ENCODE measurements at places on chromosomes 12 and 14. TPM values are rescaled to one million over a fixed set of nuclear protein-coding genes. Genes with fewer than 3 reads are reported as not detected.
A peak's percentile ranks its signal among the peaks of the same experiment; 100 is the strongest.

APEX1 gene
- 207 TPM for polyA plus RNA-seq

GLI1 gene
- 3.2 TPM for polyA plus RNA-seq

GALNT16 gene
- not detected for polyA plus RNA-seq

PPFIBP1 gene
- polyA plus RNA-seq: 12.6 TPM

C12orf56 gene
- polyA plus RNA-seq: 0.13 TPM

WIF1 gene
- not detected for polyA plus RNA-seq

MAP3K9 gene
- polyA plus RNA-seq: 0.99 TPM

BAZ1A gene
- polyA plus RNA-seq: 12.6 TPM

SYNDIG1L gene
- not detected for polyA plus RNA-seq

NTN4 gene
- polyA plus RNA-seq: 3.7 TPM

STAC3 gene
- 0.85 TPM for polyA plus RNA-seq

PPP4R4 gene
- polyA plus RNA-seq: 1.9 TPM

CACNA1C gene
- polyA plus RNA-seq: not detected

NRIP2 gene
- polyA plus RNA-seq: not detected

RND1 gene
- 0.11 TPM for polyA plus RNA-seq

PPP1R12A gene
- polyA plus RNA-seq: 10.5 TPM

NGB gene
- polyA plus RNA-seq: not detected

DNA sequence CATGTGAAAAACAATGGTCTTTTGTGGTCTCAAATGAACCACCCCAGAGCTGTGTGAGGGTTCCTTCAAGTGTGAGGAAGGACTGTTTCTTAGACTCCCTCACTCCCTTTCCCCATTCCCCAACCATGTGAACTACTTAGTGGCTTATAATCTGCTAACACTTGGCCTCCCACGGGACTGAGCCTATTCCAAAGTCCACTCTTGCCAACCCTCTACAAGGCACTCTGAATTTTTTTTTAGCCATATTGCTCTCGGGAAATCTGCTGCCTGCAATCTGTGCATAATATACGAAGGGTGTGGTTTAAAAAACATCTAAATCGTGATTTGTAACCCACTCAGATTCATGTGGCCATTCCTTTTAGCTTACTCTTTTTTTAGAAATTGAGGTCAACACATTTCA lies 2.6 kb downstream of the SVOP start:
- no peak for DNase-seq

- DNase-seq: peak; percentile 85
These were observed 383 bp upstream of the GLI1 start for GRCh38 chr12:57459055-57459749.

- DNase-seq: no peak
These were observed 292.1 kb downstream of the CACNA1C start for GRCh38 chr12:2344885-2345284.

DNA sequence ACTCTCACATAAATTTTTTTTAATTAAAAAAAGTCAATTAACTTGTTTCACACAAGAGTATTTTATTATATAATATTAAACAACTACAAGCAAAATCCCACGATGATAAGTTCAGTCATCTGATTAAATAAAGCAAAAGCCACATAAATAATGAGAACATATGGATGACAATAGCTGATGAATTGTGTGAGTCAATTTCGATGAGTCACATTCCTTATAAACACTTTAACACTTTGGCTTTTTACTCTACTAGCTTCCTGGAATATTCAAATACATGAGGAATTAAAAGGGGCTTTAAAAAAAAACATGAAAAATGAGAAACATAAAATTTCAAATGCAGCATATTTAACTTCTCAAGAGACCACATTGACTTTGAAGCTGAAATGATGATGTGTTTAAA lies 95.3 kb downstream of the BCAT1 start:
- peak; percentile 80 for DNase-seq

DNA sequence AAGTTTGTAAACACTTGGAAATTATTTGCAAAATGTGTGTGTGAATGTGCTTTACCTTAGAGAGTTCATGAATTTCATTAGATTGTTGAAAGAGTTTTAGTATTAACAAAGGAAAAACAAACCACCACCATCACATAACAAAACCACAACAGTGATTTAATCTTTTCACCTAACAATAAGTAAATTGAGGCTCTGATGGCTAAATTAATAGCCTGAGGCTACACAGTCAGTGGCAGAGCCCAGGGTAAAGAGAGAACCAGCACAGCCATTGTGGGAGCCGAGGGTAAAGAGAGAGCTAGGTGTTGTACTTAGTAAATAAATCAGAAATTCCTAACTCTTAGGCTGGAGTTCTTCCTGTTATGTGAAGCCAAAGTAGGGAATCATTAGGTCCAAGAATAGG lies 51.2 kb upstream of the CAPRIN2 start:
- no peak for DNase-seq

- DNase-seq: no peak
These were observed 6.1 kb upstream of the KRAS start for GRCh38 chr12:25256826-25257225.

DNA sequence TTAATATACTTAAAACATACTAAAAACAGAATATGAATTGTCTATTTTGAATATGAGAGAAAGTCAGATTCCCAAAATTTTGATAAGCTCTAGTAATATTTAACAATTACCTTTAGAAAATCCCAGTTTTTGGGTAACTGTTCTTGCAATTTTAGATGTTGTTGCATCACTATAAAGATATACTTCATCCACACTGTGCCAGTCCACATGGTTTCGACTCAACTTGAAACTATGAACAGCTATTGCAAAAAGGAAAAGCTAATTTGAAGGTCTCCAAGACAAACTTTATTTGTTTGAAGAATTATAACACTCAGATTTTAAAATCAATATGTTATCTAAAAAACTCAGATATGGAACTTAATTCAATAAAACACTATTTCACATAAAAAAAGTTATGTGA lies 59.9 kb downstream of the DDHD1 start:
- no peak for DNase-seq

DNA sequence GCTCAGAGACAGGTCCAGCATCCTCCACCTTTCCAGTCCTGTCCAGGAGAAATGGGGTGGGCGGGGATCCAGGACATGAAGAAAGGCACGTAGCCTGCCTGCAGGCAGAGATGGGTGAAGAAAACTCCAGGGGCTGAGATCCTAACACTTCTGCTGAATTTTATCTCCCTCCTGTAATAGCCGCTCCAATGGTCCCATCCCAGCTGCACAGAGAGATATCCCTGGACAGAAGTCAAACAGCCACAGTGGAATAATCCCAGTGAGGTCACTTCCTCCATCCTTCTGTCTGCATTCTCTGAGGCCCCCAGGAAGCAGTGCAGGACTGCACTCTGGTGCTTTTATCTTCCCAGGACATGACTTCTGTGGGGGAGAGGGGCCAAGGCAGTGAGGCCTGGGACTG lies 26.3 kb downstream of the KRT18 start:
- no peak for DNase-seq

- DNase-seq: no peak
These were observed 98.9 kb downstream of the EGLN3 start for GRCh38 chr14:33851931-33852330.

GRCh38 chr12:105740970-105741725 lies 397.6 kb downstream of the NUAK1 start:
- no peak for DNase-seq

DNA sequence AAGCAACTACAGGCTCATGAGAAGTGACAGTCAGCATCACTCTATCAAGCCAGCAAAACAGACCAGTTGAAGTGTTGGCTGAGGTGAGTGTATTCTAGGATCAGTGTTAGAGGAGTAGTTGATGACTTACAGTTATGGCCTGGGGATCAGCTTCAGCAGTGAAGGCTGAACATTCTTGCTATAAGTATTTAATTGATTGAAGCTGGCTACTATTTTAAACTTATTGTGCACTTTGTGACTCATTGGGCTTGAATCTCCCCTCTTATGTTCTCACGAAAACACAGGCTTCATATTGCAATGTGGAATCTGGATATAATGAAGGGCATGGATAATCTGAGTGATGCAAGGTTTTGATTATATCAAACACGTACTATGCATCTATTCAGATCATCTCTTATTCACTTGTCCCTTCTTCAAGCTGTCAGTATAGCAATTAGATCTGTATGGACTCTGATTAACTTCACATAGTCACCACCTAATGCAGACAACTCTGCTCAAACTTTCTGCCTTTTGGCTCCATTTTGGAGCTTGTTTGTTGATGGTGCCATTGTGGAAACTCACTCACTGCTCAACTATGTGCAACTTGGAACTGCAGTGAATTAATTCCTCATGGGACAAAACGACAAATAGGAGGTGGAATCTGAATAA lies 309.2 kb downstream of the SLC16A7 start:
- DNase-seq: no peak

DNA sequence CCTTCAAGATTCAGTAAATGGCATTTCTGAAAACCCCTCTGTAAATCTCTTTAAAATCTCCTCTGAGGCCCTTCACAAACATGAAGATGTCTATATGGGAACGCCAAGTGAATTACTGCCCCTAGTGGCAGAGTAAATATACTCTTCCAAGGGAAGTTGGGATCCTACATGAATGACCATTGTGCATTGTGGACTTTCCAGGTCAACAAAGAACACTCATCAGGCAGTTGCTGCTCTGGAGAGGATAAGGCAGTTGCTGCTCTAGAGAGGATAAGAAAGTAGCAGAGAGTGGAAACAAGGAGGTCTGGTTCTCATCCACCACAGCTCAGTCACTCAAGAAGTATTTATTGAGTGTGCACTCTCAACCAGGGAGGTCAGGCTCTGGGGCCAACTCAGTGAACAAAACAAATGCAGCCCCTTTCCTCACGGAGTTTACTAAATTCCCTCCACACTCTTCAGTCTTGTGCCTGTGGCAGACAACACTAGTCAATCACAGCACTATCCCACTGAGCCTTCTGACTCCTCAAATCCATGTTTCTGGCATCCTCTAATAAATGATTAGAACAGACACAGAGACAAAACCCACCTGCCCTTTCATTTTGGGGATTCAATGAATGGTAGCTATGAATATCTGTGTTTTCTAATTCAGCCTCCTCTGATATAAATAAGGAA lies 52.9 kb downstream of the SVOP start:
- no peak for DNase-seq

DNA sequence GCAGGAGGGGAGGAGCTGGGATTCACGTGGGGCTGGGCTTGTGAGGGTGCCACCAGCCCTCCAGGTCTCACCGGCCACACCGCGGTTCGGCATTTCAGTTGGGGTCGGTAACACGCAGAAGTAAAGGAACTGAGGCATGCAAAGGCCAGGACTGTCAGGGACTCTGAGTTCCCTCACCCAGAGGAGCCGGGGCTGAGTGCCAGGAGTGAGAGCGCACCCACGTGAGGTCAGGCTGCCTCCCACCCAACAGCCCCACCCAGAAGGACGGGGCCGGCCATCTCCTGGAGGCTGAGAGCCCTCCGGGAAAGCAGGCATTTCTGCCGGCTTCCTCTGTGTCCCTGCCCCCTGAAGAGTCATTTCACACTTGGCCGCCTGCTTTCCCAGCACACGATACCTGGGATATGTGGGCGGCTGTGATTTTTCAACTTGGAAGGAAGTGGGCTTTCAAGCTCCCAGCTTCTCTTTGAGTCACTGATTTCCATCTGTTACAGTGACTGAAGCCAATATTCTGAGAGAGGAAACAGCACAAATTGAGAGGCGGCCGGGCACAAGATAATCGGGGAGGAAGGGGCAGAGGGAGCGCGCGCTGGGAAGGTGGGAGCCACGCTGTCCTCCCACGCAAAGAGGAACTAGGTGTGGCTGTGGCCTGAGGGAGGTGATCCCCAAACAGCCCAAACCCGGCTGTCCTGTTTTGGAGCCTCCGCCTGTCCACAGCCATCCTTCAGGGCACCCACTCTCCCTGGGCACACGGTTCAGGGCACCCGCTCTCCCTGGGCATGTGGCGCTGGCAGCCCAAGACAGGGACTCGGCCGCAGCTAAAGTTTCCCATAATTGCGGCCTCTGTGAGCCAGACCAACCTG lies 19.0 kb downstream of the GALNT9 start:
- no peak for DNase-seq

GRCh38 chr12:62955678-62956077 lies 20.7 kb upstream of the PPM1H start:
- no peak for DNase-seq

- no peak for DNase-seq
These were observed 52.8 kb downstream of the PPM1H start for GRCh38 chr12:62882140-62882539.

GRCh38 chr14:82341261-82341810 lies 807.7 kb upstream of the SEL1L start:
- no peak for DNase-seq

GRCh38 chr12:39616251-39616650 lies 3.4 kb downstream of the ABCD2 start:
- no peak for DNase-seq

- DNase-seq: no peak
These were observed 62.1 kb downstream of the PPP2R5C start for GRCh38 chr14:101823511-101824120.

DNA sequence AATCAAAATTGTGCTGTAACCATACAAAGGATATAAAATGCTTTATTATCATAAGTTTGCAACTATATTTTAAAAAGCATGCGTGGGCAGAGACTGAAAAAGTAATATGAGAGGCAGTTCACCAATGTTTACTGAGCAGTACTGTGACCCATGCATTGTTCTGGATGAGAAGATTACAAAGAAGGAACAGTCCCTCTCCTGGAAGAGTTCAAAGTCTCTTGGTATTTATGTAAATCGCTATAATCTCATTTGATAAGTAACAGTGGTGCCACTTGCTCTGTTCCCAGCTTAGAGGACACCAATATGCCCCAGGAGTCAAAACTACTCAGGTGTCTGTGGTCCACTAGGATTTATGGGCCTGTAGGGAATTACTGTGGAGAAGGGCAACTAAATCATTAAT lies 2.1 kb upstream of the CMAS start:
- no peak for DNase-seq

DNA sequence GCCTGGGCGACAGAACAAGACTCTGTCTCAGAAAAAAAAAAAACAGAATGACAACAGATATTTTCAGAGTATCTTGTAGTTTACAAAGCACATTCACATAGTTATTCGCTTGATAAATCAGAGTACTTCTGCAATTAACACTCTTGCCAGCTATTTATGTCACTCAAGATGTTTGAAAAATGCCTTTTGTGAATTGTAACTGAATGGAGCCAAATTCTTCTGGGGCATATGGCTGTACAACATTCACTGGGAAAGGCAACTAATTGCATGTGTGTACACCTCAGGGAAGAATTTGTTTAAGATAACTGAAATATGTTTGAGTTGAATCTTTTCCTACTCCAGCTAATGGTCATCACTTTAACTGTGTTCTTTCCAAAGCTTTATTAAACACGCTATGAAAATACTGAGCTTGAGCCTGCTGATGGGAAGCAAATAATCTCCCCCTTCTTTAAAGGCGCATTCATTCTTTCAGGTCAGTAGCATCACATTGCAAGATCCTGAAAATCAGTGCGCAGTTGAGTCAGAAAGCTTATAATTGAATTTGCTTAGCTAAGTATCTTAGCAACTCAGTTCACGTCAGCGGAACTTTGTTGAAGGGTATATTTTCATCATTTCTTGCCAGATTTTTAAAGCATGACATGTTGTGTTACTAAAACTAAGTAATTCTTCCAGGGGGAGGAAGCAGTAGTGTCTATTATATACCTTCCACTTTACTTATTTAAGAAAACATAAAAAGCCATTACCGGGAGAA lies 66.6 kb downstream of the SINHCAF start:
- DNase-seq: no peak

GRCh38 chr12:103093499-103094106 lies 136.1 kb downstream of the ASCL1 start:
- DNase-seq: no peak

Data from foreskin keratinocyte (primary cell).